ENCODE measurements at places on chromosomes 2 and 18.

DNA sequence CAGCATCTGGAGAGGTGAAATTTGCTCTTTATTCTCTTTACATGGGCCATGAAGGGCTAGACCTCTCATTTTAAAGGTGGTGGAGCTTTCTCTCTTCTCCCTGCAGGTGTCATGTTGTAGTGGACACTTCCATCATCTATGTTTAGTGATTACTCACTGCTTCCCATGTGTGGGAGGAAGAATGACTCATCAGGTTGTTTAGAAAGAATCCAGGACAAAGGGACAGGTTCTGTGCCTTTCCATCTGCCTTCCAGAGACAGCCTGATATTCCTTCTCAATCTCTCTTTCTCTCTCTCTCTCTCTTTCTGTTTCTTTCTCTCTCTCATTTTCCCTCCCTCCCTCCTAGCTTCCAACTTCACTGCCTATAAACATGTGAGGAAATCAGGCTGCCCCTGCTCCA lies 38.7 kb downstream of the SCG2 start:
- DNase-seq: no peak

DNA sequence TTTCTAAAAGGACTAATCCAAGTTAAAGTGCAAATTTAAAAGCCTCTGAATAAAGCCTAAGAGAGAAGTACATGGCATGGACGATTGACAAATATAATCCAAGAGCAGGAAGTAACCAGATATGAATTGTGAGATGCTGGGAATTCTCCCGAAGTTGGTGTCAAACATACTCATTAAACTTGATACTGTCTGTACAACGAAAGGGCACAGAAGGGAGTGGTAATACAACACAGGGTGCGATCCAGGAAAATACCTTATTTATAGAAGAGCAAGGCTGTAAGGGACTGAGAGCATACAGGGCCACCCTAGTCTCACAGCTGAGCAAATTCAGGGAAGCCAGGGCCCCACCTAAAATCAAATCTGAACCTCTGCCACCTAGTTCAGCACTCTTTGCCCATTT lies 41.6 kb downstream of the SEMA4F start:
- no peak for DNase-seq

DNA sequence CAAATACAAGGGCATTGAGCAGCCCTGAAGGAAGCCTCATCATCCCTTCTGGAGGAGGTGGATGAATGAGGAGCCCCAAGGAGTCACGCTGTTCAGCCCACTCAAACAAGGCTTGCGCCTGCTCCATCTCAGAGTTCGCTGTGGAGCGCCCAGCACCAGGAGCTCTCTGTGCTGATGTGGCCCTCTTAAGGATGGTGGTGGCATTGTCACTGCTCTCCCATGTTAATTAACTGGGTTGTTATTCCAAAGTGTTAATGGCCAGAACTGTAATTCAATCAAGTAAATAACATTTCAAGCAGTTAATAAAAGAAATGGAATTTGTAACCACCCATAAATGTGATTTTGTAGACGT lies 726.0 kb upstream of the RAB6C start:
- no peak for DNase-seq

GRCh38 chr2:166230024-166230723 lies 102.4 kb upstream of the SCN1A start:
- no peak for DNase-seq

DNA sequence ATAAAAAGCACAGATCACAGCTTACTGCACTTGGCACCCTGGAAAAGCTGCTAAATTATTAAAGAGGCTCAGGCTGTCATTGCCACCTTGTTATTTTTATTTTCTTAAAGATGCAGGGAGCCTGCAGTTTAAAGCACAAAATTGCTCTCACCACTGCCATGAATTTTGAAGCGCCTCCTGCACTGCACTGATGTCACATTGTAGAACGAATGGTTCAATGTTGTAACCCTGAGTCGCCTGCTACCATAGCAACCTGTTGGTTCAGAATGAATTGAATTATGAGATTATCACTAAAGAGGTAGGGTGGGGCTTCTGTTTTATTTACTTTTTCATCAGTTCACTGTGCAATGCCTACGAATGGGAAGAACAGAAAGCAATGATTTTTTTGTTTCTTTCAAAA lies 16.5 kb downstream of the SCG2 start:
- DNase-seq: no peak

GRCh38 chr2:173415431-173416381 lies 61.0 kb downstream of the CDCA7 start:
- no peak for DNase-seq

DNA sequence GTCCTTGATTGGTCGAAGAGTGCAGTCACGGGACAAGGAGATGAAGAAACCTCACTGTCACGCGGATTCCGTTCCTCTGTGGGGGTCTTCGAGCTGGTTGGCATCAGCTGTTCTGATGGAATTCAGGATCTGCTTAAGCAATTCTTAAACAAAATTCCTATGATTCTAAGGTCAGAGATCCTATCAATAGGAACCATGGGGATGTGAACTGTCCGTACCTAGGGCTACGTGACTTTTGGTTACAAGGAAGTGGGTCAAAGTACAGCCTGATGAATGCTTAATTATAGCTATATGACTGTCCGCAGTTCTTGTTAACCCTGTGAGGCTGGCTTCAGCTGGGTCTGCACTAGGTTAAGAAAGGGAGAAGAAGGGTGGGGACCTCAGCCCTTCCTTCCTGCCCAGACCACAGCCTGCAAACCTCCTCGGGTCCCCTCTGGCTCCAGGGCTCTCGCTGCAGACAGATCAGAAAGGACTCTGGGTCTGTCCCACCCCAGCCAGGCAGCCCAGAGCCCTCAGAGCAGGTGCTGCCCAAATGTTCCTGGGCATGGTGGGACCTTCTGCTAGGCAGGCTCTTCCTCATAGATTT lies 44.2 kb upstream of the TAF1B start:
- DNase-seq: no peak

DNA sequence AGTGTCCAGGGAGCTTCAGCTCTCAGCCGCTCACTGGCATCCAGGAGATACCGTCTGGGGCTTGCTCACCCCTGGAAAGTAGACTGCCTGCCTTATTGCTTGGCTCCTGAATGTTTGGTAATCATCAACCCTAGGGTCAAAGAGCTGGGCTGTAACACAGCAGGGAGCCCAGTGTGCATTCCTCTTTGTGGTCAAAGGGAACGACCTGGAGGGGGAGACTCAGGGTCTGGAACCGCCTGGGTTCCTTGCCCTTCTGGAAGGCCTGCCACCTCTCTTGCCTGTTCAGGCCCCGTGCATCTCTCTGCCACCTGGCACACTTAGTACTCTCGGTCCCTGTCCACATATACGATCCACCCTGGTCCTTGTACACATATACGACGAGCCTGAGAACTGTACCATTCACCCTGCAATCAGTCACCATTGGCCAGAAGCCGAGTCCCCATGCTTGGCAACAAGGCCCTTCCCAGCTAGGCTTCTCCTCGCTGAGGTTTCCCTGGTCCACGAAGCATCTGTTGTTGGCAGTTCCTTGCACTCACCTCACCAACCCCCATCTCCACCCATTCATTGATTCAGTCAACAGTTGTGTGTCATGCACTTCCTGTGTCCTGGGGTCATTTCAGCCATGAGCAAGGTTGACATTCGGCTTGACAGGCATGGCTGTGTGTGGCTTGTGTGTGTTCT lies at the start of gene NAT8:
Gene NAT8, minus strand, starts transcription at position 85 of the 681 bp plus-strand sequence. CDS start 794 bp downstream, outside the sequence.
- no peak for DNase-seq

DNA sequence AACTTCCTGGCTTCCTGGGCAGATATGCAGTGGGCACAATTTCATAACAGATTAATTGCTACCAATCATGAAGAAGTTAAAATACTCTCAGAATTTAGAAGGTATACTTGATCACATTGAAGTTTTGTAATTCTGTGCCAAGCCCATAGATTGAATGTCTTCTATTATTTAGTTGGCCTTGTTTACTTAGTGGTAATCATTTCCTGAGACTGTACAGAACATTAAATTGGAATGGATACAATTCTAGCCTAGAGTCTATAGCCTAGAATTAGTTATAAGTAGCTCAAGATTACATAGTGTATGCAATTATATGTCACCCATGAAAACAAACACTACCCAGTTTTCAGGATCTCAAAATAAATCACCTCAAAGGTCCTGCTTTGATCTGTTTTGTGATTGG lies 615.8 kb downstream of the XIRP2 start:
- no peak for DNase-seq

DNA sequence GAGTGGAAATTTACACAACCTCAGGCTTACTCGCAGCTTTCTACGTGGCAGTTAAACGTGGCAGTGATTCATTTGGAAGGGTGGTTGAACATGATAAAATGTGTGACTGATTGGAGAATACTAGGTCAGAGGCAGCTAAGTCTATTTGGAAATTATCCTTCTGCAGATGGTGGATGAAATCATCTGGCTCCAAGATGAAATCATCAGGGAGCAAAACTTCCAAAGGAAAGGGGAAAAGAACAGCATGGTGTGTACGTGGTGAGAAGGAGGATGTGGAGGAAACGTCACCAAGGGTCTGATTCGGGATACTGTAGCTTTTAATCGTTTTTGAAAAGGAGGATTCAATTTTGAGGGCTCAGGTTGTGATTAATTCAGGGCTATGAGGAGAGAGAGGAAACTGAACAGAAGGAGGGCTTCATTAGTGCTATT lies 47.9 kb downstream of the COL3A1 start:
- DNase-seq: no peak

DNA sequence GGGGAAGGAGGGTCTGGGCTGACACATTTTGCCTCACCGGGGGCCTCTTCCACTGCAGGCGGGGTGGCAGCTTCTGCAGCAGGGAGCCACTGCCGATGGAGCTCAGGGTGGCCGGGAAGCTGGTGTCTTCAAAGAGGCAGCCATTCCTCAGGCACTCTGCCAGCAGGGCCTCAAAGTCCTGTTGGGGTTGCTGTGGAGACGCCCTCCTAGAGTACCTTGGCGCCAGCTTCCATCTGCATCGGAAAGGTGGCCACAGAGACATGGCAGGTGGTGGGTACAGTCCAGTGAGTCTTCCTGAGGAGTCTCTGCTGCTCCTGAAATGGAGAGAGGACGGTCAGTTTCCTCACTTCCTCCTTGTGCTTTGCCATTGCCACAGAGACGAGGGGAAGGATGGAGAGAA lies 12.1 kb downstream of the CAPN14 start:
- no peak for DNase-seq

DNA sequence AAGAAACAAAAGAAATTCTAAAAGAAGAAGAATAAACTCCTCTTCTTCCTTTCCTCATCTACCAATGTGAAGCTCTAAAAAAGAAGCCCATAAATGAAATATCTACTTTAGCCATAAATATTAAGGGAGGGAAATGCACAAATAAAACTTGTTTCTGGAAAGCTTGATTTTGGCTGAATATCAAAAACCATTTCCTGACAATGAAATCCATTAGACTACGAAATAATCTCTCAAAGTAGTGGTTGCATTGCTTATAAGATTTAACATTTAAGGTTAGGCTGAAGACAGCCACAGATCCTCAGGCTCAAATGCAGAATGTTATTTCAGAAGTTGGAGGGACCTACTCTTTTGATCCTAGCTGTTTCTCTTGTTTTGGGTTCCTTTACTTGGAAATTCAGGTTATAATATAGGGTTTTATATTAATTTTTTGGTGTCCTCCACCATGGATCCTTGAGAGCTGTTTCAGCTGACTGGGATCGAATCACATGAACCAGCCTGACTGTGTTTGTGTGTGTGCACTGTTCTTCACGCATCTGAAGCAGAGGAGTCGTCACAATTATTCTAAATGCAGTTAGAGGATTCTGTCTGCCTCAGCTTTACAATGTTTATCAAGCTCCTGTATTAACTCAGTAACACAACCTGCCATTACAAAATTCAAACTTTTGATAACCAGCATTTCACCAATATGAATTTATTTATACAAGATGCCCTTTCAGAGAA lies 474.8 kb downstream of the ARHGAP15 start:
- no peak for DNase-seq

- DNase-seq: no peak
These were observed 546.7 kb downstream of the EPHA4 start for GRCh38 chr2:221025398-221025797.

- no peak for DNase-seq
These were observed 241.9 kb downstream of the EIPR1 start for GRCh38 chr2:3135676-3136075.

- DNase-seq: peak; percentile 19
These were observed 69.8 kb upstream of the TANK start for GRCh38 chr2:161090411-161090810.

GRCh38 chr2:200695601-200696000 lies 109.8 kb downstream of the AOX1 start:
- no peak for DNase-seq

DNA sequence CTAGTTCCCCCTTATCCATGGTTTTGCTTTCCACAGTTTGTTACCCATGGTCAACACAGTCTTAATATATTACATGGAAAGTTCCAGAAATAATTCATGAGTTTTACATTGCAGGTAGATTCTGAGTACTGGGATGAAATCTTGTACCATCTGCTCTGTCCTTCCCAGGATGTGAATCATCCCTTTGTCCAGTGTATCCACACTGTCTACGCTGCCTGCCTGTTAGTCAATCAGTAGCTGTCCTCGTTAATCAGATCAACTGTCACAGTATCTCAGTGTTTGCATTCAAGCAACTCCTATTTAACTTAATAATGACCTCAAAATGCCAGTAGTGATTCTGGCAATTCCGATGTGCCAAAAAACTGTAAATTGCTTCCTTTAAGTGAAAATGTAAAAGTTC lies 76.3 kb downstream of the DYNC1I2 start:
- no peak for DNase-seq

Measured in activated CD4-positive, alpha-beta T cell treated with anti-CD3 and anti-CD28 coated beads for 4 hours (primary cell).